ENCODE measurements at places on chromosomes 4 and X.

DNA sequence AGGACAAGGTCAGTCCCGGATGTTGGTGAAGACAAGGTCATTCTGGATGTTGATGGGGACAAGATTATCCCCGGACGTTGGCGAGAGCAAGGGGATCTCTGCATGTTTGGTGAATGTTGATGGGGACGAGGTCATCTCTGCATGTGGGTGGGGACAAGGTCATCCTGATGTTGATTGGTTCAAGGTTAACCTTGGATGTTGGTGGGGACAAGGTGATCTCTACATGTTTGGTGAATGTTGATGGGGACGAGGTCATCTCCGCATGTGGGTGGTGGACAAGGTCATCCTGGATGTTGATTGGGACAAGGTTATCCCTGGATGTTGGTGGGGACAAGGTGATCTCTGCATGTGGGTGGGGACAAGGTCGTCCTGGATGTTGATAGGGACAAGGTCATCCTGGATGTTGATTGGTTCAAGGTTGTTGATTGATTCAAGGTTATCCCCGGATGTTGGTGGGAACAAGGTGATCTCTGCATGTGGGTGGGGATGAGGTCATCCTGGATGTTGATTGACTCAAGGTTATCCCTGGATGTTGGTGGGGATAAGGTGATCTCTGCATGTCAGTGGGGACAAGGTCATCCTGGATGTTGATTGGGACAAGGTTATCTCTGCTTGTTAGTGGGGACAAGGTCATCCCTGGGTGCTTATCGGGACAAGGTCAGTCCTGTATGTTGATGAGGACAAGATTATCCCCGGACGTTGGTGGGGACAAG lies 28.8 kb upstream of the PLCXD1 start:
- DNase-seq = peak; percentile 2

DNA sequence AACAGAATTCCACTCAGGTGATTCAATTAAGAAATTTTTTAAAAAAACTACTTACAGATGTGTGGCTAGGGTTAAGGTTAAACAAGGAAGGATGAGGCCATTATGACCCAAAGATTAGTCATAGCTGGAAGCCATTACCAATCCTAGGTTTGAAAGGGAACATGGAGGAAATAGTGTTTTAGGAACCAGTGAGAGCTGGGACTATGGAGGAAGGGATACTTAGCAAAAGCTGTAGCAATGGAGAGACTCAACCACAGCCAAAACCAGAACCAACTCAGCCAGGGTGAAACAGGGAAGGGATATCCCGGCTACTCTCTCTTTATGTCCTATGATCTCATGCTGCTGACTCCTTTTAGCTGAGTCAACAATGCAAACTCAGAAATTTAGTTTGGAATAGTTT lies 148.6 kb upstream of the CNKSR2 start:
- DNase-seq = no peak

DNA sequence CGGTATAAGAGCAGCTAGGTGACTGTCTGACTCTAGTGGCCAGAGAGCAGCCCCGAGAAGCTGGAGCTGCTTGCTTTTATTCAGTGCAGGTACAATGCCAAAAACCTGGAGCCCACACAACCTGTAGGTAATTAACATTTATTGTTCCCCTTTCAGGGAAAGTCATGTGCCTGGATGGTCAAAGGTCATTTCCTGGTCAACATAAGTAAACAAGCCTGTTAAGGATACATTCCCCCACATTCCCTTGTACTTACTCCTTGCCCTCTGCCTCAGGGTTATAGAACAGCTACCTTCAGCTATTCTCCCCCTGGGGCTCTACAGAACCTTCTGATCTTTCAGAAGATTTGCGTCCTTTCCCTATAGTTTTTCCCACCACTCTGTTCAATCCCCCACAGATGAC lies 253.4 kb downstream of the TMA16 start:
- no peak for DNase-seq

DNA sequence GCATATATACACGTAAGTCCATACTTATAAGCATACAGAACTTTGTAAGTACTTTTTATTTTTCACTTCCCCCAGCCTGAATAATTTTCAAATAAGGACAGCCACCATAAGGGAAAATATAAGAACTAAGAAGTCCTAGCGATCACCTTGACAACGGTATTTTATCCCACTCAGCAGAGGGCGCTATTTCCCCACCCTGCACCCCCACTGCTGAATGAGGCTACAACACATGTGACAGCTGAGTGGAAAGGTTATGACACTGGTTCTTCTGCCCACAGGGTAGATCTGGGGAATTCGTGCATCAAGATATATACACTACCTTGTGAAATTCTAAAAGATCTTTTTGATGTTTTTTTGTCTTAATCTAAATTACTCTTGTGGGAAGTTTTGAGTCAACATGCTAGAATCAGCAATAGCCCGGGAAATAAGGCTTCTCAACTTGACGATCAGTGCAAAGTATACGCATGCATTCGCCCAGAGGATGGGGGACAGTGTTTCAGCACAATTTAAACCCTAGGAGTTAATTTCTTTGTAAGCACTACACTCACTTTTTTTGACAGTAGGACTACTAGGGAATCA lies 151.5 kb downstream of the CORIN start:
- DNase-seq = peak; percentile 71

GRCh38 chrX:152865232-152865920 lies 32.5 kb upstream of the ZNF185 start:
- no peak for DNase-seq

DNA sequence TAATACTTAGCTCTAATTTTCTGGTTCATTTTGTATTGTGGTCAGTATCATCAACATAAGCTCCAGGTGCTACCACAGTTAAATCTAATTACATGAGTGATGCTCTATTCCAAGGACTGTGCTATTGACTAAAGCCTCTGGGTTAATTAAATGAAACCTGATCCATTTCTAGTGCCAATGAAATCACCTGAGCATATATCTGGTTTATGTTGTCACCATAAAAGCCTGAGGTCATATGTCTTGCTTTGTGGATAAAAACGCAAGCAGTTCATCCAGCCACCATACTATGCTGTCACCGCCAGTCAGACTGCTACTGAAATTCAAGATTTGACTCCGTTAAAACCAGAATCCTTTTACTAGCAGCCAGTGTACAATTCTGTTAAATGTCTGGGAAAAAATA lies 64.2 kb upstream of the ZNF518B start:
- no peak for DNase-seq

GRCh38 chr4:116082808-116083366 lies 969.5 kb upstream of the NDST4 start:
- DNase-seq = no peak

DNA sequence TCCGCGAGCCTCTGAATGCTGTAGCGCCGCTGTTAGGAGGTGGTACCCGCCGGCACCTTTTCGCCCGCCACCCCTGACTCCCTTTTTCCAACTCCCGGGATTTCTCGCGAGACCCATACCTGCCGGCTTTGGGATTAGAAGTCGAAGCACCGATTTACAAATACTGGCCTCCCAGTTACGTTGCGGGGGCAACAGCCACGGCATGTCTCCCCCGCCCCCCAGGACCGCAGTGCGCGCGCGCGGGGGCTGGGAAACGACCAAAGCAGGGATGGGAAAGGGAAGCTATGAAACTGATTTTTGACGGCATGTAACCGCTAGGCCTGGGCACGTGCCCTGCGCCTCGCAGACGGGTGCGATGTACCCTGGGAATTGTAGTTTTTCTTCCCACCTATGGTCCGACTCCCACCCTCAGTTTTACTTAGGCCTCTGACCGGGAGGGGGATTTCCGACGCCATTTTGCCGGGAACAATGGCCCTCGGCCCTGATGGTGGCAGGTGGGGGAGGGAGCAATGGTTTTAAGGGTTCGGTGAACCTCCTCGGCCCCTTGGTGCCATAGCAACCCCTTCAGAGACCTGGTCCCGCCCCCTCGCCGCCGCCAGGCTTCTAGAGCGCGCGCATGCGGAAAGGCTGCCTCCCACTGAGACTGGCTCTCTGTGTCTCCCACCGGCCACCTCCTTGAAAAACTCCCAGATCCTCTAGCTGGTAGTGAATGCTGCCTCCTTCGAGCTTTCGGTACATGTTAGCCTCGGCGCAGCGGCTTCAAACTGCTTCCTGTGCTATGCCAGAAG lies 772 bp upstream of the WNK3 start:
- DNase-seq = peak; percentile 10

All from D341Med (cell line).